Sigmoid colon (tissue), 7 donors: ENCODE measurements at places on chromosomes 13 and 19. TPM values are rescaled to one million over a fixed set of nuclear protein-coding genes. Genes with fewer than 3 reads are reported as not detected.

GRCh38 chr13:98688373-98688772 lies 64.1 kb downstream of the SLC15A1 start:
- no peak for DNase-seq

GRCh38 chr13:36046672-36047071 lies 84.5 kb downstream of the DCLK1 start:
- no peak for DNase-seq

GRCh38 chr13:32850316-32851052 lies 165.7 kb upstream of the KL start:
- no peak for DNase-seq

GRCh38 chr13:69769608-69770007 lies 338.0 kb upstream of the ATXN8OS start:
- DNase-seq, result no peak

DNA sequence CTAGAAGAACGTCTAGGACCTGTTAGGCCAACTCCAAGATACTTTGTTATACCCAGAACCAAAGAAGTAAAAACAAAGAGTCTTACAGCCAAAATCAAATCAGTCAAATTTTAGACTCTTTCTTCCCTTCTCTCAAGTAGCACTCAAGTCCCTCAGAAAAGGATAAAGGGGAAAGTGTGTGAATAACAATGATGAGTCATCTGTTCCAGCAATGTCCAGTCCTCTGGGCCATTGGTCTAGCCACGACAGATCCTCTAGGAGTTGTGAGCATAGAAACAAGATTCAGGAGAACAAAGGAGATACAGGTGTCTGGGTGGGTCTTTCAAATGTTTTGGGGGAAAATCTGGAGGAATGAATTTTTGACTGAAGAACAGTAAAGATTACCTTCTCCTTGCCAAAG lies 36.3 kb downstream of the STOML3 start:
- no peak for DNase-seq

Gene PRSS57
- not detected for total RNA-seq

DNA sequence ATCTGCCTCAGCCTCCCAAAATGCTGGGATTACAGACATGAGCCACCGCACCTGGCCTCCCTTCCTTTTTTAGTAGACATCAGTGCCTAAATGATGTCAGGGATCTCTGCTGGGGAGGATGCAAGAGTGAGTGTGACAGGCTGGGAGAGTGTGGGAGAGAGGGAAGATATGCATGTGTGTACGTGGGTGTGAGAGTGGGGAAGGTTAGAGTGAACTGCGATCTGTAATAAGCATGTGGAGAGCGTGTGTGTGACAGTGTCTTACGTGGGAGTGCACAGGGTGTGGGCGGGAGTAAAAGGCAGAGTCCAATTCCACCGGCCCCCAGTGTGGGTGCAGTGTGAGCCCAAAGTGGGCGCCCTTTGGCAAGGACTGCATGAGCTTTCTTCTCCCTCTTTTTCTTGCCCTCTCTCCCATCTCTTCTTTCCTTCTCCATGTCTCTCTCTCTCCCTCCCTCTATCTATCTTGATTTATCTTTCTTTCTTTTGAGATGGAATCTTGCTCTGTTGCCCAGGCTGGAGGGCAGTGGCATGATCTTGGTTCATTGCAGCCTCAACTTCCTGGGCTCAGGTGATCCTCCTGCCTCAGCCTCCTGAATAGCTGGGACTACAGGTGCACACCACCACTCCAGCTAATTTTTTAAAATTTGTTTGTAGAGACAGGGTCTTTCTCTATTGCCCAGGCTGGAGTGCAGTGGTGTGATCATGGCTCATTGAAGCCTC lies 893 bp upstream of the NPHS1 start:
- DNase-seq, result no peak

DNA sequence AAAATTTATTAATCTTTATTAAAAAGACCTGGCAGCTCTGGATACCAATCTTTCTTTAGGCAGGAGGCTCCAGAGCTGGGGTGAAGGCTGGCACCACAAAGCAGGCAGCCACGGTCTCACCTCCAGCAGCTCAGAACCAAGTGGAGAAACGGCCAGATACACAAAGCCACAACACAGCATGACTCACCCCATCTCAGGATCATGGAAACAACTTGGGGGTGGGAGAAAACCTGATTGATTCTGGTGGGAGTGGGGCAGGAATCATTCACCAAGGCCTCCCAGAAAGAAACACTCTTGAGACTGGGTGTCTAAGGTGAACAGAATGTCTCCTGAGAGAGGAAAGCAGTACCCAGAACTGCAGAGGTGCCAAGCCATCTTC lies 64.2 kb downstream of the CRYL1 start:
- DNase-seq, result no peak
